ENCODE measurements at places on chromosomes 1 and 21.

DNA sequence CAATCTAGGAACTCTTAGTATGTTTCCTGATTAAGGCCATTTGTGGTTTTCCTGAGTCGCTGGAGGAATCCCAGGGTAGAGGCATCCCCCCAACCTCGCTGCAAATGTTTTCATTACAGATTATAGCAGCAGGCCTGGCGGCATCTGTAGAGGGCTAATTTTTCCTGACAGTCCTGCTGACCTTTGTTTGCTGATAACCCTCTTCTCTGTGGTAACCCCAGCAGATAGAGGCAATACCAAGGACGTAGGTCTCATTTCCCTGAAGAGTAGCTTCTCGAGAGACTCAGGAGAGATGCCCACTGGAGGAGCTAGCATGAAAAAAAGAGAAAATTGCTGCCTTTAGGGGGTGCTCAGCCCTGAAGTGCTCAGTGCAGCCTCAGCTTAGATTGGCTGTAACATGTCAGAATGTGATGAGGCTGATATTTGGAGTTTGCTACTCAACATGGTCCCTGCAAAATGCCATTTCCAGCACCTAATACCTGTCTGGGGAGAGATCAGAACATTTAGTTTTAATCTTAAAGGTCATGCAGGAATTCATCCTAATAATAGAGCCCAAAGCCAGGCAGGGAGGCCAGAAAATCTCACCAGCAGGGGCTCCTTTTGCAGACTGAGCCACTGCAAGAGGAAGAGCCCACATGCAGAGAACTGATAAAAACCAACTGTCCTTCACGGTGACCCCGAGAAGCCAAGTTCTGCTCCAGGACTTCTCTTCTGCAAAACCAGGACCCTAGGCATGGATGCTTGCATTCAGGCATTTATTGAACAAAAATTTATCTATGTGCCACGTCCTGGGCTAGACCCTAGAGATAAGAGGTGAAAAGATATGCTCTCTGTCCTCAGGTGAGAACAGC lies 184.5 kb downstream of the KAZN start:
- DNase-seq: no peak

DNA sequence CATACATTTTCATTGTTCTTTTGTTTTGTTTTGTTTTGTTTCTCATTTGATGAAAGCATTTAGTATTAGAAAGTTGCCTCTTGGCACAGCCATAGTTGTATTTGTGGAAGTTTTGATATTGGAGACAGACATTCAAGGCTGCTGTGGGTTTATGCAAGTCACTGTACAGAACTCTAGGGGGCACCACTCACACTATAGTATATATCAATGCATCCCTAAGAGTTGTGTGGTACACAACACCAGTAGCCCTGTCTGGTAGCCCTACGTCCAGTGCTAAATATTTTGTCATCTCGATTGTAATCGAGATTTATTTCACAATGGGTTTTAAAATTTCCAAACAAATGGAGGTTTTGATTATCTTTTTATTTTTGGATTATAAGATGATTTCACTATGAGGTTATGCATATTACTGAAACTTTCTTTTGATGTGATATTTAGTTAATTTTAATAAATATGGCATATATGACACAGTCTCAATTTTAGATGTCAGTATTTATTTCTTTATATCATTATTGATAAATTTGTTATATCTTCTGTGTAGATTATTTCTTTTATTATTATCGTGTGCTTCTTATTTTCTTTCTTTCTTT lies 112.2 kb downstream of the NR5A2 start:
- no peak for DNase-seq

DNA sequence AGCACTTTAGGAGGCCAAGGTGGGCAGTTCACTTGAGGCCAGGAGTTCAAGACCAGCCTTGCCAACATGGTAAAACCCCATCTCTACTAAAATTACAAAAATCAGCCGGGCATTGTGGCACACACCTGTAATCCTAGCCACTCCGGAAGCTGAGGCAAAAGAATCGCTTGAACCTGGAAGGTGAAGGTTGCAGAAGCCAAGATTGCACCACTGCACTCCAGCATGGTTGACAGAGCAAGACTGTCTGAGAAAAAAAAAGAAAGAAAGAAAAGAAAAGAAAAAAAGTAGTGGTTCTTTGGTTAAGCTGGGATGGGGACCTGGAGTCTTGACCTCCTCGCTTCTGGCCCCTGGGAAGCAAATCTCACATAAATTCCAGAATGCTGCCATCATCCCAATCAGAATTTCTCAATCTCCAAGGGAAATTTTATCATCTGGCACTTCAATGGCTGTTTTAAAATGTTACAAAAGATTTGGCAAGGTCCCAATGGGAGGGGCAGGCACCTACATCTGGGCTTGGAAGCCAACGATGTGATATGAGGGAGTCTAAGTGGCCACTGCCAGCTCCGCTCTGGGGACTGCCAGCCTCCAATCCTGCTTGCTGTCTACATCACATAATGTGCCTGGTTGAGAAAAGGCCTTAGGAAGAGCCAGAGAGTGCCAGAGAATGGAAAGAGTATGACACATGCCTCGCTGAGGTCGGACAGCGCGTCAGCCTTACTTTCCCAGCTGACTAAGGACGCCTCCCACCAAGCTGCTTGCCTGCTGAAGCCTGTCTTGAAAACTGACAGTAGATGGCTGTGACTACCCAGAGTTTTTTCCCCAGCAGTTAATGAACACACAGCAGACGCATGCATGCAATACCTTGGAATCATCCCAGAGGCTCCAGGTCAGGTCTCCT lies 42.1 kb upstream of the SRP9 start:
- no peak for DNase-seq

DNA sequence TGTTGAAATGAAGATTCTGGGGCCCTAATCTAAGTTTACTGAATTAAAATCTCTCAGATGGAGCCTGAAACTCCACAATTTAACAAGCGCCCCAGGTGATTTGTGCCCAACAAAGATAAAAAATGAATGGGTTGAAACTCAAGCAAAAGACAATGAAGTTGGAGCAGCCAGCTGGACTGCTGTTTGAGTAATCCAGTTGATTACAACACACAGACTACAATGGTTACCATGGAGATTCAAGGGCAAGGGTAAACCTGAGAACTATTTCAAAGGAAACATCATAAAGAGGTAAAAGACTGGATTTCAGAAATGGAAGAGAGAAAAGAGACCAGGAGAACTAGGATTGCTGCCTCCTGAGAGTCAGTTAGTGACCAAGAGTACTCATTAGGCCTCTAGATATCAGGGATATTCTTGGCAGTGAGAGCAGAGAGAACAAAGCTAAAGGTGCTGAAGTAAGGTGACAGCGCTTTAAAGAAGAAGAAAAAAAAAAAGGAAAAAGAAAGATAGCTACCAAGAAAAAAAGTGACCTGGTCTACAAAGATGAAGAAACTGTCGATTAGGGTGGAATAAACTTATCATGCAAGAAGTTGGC lies 44.5 kb downstream of the LRRC53 start:
- DNase-seq: no peak

DNA sequence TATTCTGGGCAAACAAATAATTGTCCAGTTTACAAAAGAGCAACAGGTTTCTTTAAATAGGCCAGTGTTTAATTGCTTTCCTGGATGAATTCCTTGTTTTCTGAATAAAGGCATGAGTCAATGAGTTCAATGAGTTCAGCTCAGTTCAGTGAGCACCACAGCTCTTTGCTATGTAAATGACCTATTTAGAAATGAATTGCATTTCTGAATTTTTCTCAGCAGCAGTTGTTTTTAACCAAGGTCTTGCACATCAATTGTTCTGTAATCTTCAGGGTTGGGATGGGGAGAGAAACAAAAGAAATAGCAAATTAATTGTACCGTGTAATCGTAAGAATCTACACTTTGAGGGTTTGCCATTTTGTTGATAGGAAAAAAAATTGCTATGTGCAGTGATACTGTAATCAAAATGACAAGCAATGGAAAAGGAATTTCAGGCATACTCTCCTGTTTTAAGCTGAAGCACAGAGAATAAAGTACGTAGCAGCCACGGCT lies 45.7 kb downstream of the MIS18A start:
- no peak for DNase-seq

DNA sequence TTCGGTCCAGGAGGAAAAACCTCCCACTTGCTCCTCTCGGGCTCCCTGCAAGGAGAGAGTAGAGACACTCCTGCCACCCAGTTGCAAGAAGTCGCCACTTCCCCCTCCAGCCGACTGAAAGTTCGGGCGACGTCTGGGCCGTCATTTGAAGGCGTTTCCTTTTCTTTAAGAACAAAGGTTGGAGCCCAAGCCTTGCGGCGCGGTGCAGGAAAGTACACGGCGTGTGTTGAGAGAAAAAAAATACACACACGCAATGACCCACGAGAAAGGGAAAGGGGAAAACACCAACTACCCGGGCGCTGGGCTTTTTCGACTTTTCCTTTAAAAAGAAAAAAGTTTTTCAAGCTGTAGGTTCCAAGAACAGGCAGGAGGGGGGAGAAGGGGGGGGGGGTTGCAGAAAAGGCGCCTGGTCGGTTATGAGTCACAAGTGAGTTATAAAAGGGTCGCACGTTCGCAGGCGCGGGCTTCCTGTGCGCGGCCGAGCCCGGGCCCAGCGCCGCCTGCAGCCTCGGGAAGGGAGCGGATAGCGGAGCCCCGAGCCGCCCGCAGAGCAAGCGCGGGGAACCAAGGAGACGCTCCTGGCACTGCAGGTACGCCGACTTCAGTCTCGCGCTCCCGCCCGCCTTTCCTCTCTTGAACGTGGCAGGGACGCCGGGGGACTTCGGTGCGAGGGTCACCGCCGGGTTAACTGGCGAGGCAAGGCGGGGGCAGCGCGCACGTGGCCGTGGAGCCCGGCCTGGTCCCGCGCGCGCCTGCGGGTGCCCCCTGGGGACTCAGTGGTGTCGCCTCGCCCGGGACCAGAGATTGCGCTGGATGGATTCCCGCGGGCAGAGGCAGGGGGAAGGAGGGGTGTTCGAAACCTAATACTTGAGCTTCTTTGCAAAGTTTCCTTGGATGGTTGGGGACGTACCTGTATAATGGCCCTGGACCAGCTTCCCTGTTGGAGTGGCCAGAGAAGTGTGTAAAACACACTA lies 45.3 kb downstream of the MRPL39 start:
- peak; percentile 87 for DNase-seq

- DNase-seq: no peak
Measured at GRCh38 chr1:157646144-157646543, 48.3 kb upstream of the FCRL4 start.

- no peak for DNase-seq
Measured at GRCh38 chr1:167541003-167541402, 12.6 kb downstream of the CREG1 start.

DNA sequence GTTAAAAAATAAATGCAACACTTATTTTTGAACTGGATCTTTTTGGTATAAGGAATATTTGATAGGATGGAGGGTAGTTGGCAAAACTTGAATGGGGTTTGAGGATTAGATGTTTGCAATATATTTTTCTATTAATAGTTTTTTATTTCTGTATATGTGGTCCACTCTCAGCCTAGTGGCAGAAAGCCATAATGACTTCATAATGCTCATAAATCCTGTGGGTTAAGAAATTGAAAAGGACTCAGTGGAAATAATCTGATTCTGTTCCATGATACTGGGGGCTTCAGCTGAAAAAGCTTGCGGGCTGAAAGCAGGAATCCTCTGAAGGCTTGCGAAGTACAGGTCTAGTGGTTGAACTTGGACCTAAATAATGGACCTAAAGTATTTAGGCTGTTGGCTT lies 1028.6 kb upstream of the PRMT6 start:
- no peak for DNase-seq

DNA sequence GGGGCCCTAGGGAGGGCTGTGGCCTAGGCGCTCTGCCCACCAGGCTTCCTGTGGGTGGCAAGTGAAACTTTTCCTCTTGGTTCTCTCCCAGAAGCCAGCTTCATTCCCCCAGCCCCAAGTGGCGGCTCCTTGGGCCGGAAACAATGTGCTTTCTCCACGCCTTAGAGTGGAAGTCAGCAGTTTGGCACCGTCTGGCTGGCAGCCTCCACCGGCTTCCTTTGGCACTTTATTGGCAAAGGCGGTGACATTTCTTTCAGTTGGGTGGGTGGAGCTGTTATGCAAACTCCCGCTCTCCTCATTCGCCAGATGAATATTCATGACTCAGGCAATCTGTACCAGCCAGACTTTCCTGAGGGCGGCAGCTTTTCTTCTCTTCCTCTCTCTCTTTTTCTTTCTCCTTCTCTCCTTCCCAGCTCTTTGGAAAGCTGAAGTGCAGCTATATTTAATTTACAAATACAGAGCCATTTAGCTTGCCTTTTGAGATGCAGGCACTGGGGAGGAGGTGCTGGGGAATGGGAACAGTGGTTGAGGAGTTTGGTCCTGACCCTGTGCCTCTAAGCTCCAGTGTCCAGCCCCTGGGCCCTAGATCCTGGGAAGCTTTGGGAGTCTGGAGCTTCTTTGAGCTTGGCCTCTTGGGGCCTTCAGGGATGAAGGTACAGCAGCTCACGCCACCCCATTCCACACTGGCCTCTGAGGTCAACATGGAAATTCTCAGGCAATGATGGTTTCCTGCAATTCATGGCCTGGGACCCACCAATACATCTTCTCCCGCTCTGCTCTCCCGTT lies 67.8 kb upstream of the POU3F1 start:
- no peak for DNase-seq

GRCh38 chr1:214331827-214332423 lies 51.0 kb downstream of the SMYD2 start:
- no peak for DNase-seq

DNA sequence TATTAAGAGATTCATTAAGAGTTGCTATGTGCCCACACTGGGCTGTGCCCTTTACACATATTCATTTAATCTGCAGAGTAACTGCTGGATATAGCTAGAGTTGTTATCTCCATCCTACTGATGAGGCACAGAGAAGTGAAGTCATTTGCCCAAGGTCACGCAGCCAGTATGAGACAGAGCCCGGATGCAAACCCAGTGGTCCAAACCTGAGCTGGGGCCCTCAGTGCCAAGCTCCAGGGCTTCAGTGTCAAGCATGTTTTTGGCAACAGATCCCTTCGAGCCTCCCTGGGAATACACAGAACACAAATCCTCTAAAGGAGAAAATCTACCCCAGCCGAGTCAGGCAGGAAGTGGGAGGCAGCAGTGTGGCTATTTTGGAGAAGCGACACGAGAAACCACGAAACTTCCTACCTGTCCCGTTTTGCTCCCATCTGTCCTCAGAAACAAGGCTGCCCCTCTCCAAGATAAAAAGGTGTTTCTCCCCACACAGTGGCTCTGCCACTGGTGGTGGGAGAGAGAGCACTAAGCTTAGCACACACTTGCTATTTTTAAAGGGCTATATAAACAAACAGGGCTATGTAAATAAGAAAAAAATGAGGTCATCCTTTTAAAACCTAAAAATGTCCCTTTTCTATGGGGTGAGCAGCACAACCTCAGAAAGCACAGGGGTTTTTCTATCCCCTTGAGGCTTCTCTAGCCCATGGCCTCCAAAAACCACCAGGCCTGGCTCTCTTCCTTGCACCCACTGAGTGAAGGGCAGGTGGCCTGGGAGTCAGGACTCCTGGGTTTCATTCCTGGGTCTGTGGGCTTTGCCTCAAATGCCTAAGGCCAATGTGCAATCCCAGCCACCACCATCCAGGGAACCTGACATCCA lies 138.6 kb upstream of the EDN2 start:
- no peak for DNase-seq
